Activated CD4-positive, alpha-beta T cell treated with anti-CD3 and anti-CD28 coated beads for 24 hours (primary cell): ENCODE measurements at places on chromosomes 5 and 9.

DNA sequence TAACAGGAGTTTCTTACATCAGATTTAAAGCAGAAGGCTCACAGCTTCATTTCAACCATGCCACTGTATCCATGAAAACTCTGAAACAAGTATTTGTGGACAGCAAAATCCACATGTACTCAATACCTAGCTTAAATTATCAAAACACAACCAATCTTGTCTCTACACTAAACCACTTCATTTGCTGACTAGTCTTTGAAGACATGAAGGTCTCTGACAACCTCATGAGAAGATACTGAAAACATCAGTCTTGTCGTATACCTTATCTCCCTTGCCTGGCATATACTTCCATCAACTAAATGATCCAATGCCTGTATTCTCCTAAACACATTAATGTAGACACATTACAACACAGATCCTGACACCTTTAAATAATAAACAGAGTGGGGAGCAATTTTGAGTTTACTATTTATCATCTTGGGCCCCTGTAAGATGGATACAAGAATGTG lies 2.9 kb downstream of the RPS23 start:
- DNase-seq: no peak

GRCh38 chr5:55702598-55703345 lies 9.4 kb downstream of the SLC38A9 start:
- no peak for DNase-seq

GRCh38 chr9:616694-617093 lies 224.8 kb upstream of the DMRT1 start:
- DNase-seq: no peak

DNA sequence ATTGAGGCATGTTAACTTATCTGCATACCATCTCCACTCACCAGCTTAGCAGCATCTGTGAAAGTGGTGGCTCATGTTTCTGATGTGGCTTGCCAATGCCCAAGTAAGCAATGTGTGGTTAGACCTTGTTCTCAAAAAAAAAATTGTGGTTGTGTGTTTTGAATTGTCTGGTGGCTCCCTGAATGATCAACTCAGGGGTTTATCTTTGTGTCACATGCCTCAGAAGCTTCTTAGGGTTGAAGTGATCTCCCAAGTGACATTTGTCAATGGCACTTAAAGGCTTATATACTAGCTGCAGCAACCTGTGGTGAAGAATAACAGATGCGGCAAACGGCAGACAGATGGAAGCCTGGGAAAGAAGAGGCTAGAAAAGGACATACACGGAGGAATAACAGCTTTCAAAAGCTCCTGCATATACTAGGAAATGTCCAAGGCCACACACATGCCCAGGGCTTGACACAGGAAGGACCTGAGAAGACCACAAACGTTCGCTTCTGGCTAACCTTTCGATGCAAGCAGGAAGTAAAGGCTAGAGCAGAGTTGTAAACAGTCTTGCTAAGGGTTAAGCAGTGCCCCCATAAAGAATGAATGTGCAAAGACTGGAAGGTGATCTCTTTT lies 42.2 kb upstream of the FSD1L start:
- DNase-seq: peak; percentile 33

DNA sequence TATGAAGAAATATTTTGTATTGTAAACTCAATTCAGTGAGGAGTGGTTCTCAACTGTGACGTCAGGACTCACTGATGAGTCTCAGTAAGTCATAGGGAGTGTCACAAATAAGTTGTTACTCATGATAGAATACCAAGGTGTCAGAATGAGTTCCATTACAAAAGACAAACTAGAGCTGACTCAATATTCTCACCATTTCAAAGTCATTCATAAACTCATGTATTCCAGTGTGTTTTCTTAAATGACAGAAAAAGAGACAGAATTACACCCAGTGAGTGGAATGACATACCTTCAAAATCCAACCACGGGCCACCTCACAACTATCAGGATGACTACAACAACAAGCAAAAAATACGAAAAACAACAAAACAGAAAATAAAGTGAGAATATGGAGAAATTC lies 321.5 kb downstream of the ENC1 start:
- no peak for DNase-seq

- no peak for DNase-seq
Observed at GRCh38 chr9:113912816-113913215, 36.7 kb downstream of the ZNF618 start.

GRCh38 chr5:179427676-179428056 lies 82.4 kb upstream of the ADAMTS2 start:
- no peak for DNase-seq

DNA sequence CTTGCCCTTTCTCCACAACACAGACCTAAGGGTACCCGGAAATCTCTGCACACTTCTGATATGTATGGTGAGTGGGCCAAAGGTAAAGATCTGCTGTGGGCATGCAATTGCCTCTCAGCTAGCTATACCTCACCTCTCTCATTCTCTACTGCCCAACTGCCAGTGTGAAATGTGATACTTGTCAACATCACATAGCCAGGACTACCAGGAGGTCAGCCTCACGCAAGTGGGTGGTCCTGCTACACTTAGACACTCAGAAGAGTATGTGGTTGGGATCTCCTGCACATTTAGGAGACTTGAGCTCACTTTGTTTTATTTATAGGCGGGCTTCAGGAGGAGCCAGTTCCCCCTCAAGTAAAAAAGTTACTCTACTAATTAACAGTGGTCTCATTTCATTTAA lies 88.0 kb upstream of the MAN2A1 start:
- no peak for DNase-seq

DNA sequence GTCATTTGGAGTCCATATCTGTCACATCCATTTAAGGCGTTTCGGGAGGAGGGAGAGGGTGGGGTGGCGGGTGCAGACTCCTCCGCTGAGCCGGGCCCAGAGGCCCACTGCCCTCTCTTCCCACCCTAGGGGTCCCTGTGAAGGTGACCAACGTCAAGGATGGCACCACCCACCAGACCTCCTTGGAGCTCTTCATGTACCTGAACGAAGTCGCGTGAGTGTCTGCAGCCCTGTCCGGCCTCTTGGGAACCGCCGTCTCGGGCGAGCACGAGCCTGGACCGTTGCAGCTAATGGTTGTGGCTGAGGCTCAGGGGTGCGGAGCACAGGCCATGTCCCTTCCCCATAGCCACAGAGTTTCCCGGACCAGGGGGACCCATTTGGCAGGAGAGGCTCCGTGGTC lies 34.8 kb downstream of the ASS1 start:
- DNase-seq: no peak

DNA sequence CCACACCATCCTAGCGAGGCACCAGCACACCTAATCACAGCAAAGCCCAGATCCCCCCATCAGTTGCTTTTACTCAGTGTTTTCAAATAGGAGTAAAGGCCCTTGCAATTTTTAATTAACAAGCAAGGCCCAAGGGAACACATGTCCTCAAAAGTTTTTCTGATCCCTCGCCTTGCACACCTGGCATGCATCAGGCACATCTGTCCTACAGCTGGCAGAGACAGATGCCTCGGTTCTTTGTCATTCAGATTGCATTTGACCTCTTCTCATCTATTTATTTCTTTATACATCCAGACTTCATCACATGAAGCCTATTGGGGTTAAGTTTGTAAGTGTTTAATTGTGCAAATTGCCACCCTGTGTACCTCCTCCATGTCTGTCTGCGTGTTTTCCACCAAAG lies 241.4 kb downstream of the MARCHF11 start:
- no peak for DNase-seq

GRCh38 chr5:132629230-132629944 lies 28.6 kb upstream of the IL13 start:
- DNase-seq: no peak

GRCh38 chr5:95673081-95673480 lies 9.7 kb downstream of the SPATA9 start:
- DNase-seq: no peak

- DNase-seq: peak; percentile 87
Observed at GRCh38 chr5:5421961-5422818, at the start of gene ICE1. Gene ICE1, plus strand, starts transcription at chr5:5422677. Its CDS starts 239 bp downstream, at chr5:5422916.

- DNase-seq: no peak
Observed at GRCh38 chr9:131366761-131367401, 27.0 kb upstream of the PRRC2B start.

- no peak for DNase-seq
Observed at GRCh38 chr9:31588756-31589155, 795.7 kb upstream of the ACO1 start.
